ENCODE measurements at places on chromosomes 3 and 15. TPM values are rescaled to one million over a fixed set of nuclear protein-coding genes. Genes with fewer than 3 reads are reported as not detected.

- no peak overlapping the region for H3K27ac ChIP-seq
- H3K27me3 ChIP-seq: no peaks in the 10 kb centered on the region
- H3K36me3 ChIP-seq: no peaks in the 10 kb centered on the region
Measured at GRCh38 chr3:121752772-121753171, 3.2 kb upstream of the GOLGB1 start.

KCNMB3 gene
- 0.72 TPM for total RNA-seq

GPD1L gene
- total RNA-seq: 7.9 TPM

PRR23B gene
- not detected for total RNA-seq

DNA sequence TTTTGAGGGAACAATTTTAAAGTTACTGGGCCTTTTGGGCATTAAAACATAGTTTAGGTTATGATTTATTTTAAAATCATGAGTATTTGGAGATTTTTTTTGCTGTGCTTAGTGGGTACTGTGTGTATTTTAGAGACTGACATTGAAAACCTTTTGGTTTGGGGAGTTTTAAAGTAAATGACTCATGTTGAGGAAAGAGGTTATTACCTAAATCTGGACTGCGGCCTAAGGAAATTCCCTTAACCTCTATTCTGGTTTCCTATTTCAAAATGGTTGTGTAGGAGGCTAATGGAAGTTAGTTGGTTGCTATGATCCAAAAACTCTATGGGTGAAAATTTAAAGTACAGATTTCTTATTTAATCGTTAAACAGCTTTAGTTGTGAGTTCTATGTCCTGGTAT, 57.3 kb upstream of the DPH6 start:
- DNase-seq: peak; percentile 88
- no peak overlapping the region for H3K27ac ChIP-seq
- H3K36me3 ChIP-seq: no peaks in the 10 kb centered on the region
- H3K4me1 ChIP-seq: no peaks in the 10 kb centered on the region
- no peak overlapping the region for H3K4me3 ChIP-seq
- no peaks in the 10 kb centered on the region for H3K27me3 ChIP-seq

- DNase-seq: no peak
- no peak overlapping the region for H3K27ac ChIP-seq
- H3K4me3 ChIP-seq: no peak overlapping the region
Measured at GRCh38 chr3:65094723-65095122, 406.9 kb upstream of the ADAMTS9 start.

- peaks cover 6% of the 10 kb centered on the region for H3K4me1 ChIP-seq
- H3K36me3 ChIP-seq: no peaks in the 10 kb centered on the region
Measured at GRCh38 chr3:141305436-141305835, 62.9 kb upstream of the ZBTB38 start.

DNA sequence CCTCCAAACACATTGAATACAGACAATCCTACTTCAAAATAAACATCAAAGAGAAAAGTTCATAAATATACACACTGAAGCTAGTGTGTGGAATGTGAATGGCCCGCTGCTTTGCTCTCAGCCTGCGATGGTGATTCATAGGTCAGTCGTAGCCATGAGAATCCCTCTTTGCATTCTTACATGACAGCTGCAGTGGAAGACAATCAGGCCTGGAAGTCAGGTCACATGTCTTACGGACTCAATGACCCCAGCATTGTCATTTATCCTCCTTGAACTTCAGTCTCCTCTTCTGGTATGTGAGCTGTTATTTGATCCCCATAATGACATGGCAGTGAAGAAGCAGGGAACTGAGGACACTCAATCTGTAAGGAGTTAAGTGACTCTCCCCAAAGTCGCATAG, 217.8 kb upstream of the EOMES start:
- DNase-seq: peak; percentile 21
- no peaks in the 10 kb centered on the region for H3K27me3 ChIP-seq
- H3K4me1 ChIP-seq: no peaks in the 10 kb centered on the region
- no peaks in the 10 kb centered on the region for H3K36me3 ChIP-seq

DNA sequence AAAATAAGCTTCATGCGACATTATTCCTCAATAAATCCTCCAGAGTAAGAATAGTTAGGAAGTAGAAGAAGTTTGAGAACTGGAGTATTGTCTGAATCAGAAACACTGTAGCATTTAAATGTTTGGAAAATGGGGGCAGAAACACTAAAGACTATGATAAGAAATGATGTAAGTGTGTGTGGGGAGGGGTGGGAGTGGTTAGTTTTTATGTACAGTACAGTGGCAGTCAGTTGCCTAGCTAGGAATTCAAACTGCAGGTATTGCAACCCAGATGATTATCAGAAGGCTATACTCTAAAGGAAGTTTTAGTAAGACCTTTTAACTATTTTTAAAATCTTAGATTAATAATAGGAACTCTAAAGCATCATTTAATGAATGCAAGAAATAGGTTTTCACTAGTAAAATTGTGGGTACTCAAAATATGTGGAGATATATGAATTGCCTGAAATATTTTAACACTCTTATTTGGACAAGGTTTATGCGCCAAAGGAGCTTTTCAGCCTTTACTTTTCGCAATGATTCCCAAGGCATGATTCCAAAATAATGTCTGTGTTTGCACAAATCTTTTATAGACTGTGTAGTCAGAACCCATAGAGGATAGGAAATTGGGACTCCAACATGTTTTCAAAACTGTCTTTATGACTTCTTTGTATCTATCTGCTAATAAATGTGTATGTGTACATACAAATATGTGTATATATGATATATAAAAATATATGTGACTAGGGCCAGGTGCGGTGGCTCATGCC, 8.0 kb upstream of the CCDC50 start:
- no peak for DNase-seq
- no peak overlapping the region for H3K27ac ChIP-seq
- no peaks in the 10 kb centered on the region for H3K36me3 ChIP-seq
- H3K4me3 ChIP-seq: no peak overlapping the region
- H3K4me1 ChIP-seq: peaks cover 8% of the 10 kb centered on the region

Data from IMR-90 (cell line).